ENCODE measurements at places on chromosomes 5 and 9.

- no peak for DNase-seq
These were observed 57.9 kb upstream of the ERBIN start for GRCh38 chr5:65868509-65868908.

DNA sequence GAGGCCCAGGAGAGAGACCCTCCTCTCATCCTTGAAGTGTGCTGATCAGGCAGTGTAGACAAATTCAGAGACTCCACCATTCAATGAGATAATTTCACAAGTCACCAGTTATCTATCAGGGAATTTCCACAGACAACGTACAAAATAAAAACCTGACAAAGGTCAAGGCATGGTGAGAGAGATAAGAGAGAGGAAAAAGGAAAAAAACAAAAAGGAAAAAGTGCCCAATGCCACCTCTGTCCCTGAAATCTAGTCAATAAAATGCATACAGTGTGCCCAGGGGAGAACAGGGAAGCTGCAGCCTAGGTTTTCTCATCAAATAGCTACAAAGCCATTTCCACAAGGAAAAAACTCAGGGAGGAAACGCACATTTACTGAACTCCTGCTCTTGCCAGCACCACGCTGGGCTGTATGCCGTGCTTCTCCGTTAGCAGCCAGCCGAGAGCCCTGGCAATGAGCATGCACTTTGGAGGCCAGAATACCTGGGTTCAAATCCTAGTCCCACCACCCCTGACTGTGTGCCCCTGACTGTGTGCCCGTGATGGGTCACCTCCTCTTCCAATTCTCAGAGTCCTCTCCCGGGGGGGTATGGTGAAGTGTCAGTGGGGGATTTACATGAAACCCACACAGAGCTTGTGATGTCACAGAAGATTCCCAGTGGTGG, 11.6 kb downstream of the WHRN start:
- no peak for DNase-seq

DNA sequence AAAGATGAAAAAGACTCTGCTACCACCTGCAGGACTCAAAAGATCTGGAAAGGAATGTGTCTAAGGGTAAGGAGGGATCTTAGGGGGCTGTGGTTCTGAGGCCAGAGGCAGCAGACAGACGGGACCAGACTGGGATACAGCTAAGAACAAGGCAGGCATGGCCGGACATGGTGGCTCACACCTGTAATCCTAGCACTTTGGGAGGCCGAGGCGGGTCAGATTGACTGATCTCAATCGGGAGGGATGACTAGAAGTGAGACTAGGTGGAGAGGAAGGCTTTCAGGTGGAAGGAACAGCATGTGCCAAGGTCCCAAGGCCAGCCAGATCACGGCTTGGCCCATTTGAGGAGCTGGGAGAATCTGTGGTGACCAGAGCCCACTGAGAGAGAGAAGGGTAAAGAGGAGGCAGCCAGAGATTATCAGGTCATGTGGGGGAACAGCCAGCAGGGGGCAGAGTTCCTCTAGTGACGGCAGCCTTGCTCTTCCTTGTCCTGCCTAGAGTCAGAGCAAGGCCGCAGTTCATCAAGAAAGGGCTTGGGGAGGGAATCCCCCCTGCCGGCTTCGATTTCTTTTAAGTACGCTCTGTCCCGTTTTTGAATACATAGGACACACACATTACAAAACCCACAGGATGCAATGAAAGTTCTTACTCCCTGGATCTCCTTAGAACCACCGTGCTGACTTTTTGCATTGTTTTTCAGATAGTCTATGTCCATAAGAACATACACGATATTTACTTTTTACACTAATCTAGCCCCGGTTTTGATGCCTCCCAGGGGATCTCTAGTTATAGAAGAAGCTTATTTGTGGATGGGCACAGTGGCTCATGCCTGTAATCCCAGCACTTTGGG, 2.6 kb upstream of the OLFML2A start:
- DNase-seq, result peak; percentile 52

DNA sequence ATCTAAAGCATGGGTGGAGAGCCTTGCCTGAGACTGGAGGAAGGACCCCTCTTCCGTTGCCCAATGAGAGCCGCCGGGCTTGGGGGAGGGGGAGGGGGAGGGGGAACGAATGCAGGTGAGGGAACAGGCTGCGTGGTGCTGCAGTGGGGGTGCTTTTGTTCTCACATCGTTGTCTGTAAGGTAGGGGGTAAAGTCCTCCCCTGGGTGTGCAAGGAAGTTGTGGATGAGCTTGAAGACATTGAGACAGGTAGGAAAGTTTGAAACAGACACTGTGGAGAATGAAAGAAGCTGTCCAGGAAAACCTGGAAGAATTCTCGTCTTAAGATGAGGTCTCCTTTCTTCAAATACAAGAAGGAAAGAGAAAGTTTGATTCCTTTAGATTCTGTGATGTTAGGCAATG, 94.1 kb upstream of the LIFR start:
- no peak for DNase-seq

DNA sequence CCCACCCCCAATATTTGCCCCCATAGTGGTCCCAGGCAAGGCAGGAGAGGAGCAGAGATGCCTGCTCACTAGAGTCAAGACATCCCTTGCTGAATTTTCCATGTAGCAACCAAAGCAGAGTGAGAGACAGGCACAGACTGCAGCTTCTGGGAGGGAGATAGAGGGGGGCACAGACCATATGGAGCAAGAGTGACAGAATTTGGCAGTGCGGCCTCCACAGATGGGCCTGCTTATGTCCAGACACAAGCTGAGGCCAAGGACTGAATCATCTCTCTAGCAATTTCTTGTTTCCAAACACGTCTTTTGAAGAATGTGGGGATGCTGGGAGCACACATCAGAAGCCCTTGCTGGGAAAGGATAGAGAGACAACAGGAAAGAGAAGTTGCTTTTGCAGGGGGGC, 53.0 kb upstream of the ALDH1B1 start:
- no peak for DNase-seq

DNA sequence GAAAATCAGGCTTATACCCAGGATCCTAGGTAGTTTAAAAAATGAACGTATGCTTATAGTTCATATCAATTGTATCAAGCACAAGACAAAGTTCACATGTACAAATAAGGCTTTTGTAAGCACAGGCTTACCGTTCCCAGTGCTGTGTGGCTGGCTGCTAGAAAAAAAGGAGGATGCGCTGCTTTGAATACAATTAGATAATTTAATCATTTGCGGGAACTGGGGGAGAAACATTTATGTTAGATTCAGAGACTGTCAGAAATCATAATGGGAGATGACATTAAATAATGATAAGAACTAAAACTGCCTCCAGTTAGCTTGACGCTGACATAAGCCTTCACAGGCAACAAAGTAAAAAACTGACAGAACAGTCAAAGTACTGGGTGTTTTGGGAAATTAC, 93.2 kb downstream of the FNBP1 start:
- no peak for DNase-seq

DNA sequence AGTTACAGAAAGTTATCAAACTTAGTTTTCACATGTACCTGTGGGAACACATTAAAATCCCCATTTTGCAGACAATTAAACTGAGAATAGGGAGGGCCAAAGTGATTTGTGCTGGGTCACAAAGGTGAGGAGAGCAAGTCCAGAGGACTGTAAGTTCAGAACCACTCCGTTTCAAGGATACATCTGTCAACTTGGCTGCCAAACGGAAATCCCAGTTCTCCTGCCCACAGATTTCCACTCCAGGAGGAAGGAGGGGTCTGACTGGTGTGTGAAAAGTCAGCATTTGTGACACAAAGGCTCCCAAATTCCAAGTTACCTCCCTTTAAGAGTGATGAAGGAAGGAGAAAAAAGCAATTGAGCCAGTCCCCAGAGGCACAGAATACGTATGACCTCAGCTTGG, 42.3 kb downstream of the PRELID2 start:
- DNase-seq, result no peak

GRCh38 chr9:36781533-36781932, 208.8 kb downstream of the MELK start:
- no peak for DNase-seq

- DNase-seq, result no peak
These were observed 42.9 kb downstream of the FAF2 start for GRCh38 chr5:176491101-176491502.

GRCh38 chr5:17379100-17379951, 118.7 kb upstream of the TAF11L2 start:
- DNase-seq, result peak; percentile 49

GRCh38 chr5:173764332-173765028, 123.7 kb upstream of the CPEB4 start:
- DNase-seq, result peak; percentile 23

- DNase-seq, result no peak
These were observed 128.5 kb downstream of the LRRC70 start for GRCh38 chr5:62707131-62707530.

DNA sequence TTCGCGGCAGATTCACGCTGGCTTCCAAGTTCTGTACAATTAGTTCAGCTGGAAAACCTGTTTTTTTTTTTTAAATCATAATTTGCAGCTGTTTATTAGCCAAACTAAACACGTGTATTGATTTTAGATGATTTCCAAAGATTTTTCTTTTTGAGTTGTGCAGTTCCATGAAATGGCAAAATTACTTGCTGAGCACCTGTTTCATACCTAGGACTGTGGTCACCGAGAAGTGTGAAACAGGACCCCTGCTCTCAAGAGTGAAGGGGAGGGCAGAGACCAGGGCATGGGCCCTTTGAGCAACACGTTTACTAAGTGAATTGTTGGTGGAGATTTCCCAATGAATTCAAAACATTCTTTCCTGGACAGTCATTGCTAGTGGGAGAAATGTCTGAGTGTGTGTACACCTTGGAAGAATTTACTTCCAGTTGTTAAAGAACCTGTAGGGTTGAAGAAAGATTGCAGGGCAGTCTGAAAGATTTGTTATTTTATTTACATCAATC, 688 bp downstream of the SNX24 start:
- no peak for DNase-seq

GRCh38 chr5:179804555-179804947, 2.1 kb downstream of the MGAT4B start:
- no peak for DNase-seq

DNA sequence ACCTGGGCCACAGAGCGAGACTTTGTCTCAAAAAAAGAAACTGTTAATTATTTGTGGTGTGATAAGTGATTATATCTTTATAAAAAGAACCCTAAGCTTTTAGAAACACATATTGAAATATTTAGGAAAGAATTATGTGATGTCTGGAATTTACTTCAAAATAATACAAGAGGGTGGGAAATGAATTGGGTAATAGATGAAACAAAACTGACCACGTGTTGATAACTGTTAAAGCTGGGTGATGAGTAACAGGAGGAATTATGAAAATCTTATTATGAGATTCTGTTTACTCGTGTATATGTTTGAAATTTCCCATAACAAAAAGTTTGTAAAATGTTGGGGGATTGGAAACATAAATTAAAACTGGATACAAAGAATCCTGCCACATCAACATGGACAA, 33.0 kb upstream of the PPP2CA start:
- DNase-seq, result no peak

GRCh38 chr9:131114084-131114535, 11.3 kb upstream of the NUP214 start:
- no peak for DNase-seq

- DNase-seq, result no peak
These were observed 295.9 kb downstream of the AGTPBP1 start for GRCh38 chr9:85445887-85446286.

GRCh38 chr5:171713152-171713551, 72.5 kb upstream of the SMIM23 start:
- DNase-seq, result no peak

GRCh38 chr5:131000289-131000688, 164.8 kb downstream of the HINT1 start:
- no peak for DNase-seq

- no peak for DNase-seq
These were observed 30.7 kb downstream of the SPIN1 start for GRCh38 chr9:88418715-88419540.

- no peak for DNase-seq
These were observed 6.5 kb downstream of the ZNF462 start for GRCh38 chr9:106869458-106869857.

- DNase-seq, result no peak
These were observed 251.6 kb downstream of the ADGRV1 start for GRCh38 chr5:90810211-90810610.

DNA sequence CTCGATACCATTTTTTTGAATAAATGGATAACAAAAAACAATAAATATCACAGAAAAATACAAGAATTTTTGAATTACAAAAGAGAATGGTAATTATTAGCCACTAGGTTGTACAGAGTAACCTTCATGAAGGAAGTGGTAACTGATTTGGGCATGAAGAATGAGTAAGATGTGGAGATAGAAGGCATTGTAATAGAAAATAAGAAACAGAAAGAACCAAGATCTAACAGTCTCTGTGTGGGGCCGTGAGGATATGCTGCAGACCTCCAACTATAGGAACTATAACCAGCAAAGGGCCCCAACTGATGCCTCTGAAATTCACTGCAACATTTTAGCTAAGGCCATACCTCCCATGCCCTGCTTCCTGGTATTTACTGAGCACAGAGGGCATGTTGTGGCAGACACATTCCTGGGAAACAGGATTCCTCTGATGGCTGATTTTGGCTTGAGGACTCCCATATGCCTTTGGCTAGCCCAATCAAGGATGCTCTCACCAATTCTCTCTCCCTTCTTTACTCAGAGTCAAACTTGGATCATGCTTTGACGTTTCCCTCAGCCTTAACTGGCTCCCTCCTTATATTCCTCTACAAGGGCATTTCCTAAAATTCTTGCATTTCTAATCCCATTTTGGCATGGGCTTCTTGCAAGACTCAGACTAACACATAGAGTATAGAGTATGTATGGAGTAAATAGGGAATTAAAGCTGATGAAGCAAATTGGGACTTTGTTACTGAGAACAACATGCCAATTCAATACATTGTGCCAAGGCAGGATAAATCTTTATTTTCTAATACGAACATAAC, 208.9 kb downstream of the PDE4D start:
- no peak for DNase-seq

- peak; percentile 69 for DNase-seq
These were observed 21.9 kb upstream of the VDAC1 start for GRCh38 chr5:134026521-134027287.

GRCh38 chr9:2726650-2727340, 9.5 kb downstream of the KCNV2 start:
- DNase-seq, result no peak

DNA sequence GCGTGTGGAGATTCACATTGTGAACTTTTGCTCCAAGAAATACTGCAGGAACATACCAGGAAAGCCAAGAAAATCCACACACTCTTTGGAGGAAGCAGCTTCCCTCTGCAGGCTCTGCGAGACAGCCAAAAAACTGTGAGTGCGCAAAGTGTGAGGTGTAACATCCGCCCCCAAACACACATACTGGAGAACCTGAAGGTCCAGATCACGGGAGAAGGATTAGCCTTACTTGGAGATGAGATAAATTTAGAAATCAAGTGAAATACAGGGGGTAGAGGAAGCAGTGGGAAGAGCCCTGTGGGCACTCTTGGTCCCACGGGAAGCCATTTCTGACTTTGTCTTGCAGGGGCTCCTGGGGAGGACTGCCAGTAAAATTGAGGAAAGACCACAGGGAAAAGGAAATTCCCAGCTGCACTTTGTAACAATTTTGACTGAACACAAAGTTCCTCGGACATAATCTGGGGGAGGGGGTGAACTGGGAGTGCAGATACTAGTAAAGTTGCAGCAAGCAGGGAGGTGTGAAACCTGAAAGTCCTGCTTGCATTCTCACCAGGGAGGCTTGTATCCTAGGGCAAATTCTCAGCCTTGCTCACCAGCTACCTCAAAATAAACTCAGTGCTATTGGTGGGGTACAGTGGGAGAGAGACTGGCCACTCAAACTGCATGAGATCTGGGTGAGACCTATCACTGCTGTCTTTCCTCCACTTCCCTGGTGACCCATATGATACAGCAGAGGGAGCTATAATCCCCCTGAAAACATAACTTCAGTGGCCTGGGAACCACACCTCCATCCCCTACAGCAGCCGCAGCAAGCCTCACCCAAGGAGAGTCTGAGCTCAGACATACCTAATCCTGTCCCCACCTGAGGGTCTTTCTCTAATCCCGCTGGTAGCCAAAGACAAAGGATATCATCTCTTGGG, 109.1 kb downstream of the ALDH1A1 start:
- DNase-seq, result no peak
